ENCODE measurements at places on chromosomes 1 and 21.
A peak's percentile ranks its signal among the peaks of the same experiment; 100 is the strongest.

DNA sequence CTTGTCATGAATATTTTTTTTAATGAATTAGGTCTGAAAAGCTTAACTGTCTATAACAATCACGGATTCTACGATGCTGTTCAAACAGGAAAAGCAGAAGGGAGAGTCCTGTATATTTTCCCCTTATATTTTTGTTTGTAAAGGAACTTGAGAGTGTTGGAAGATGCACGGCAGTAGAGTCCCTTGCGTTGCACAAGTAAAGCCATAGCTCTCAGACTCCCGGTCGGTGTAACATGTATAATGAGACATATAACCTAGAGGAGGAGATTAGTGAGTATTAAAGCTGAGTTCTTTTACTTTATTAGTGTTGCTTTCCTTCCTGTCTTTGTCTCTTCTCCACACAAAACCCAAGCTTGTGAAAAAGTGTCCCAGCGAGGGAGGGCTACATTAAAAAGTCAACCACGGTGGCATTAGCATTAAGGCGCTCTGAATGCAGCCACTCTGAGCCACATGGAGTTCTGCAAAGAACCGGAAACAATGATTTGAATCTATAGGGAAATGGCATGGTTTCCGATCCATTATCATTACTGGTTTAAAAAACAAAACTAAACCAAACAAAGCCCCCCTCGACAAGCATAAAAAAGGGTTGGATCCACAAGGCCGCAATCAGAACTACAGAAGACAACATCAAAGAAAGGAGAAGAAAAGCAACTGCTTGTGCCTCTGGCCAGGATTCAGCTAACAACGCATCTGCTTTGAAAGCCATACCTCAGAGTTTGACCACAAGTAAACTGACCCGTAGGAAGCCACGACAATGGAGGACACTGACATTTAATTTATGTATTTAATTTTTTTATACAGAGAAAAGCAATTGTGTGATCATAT, 356.8 kb downstream of the LMO4 start:
- no peak for DNase-seq

- no peak for DNase-seq
Observed at GRCh38 chr1:2561446-2561845, 5.3 kb downstream of the TNFRSF14 start.

DNA sequence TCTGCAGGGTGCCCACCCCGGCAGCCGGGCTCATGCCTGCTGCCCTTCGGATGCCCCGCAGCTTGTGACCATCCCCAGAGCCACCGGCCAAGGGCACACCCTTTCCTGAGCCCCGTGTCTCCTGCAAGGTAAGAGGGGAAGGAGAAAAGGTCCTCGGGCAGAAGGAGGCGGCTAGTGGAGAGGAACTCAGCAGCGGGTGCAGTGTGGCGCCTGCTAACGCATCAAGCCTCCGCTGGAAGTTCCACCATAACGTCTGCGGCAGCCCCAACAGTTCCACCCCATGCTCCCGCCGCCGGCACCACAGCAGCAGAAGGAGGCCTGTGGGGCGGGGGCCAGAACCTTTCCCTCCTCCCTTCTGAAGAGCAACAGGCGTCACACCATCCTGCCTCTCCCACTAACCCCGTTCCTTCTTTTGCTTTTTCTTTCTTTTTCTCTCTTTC, 990 bp downstream of the VWA5B1 start:
- DNase-seq: no peak

DNA sequence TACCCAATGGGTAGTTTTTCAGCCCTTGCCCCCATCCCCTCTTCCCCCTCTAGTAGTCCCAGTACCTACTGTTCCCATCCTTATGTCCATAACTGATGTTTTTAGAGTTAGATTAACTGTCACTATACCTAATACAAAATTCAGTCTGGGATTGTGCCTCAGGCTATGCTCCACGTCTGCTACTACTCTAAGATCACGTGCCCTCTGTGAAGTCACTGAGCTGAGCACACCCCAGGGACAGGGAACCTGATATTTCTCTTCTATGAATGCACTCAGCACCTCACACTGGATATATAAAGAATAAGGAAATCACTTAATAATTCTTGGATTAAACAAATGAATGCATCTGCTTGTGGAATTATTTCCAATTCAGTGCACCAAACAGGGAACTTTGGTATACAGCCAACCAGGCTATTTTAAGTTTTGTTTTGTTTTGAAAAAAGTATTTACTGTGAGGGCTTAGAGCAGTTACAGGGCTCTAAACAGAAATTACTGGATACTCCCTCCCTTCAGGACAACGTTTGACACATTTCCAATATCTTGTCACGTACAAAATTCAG, 307.9 kb downstream of the SMYD3 start:
- peak; percentile 8 for DNase-seq

- DNase-seq: no peak
Observed at GRCh38 chr1:103517380-103518047, 8.0 kb upstream of the RNPC3 start.

GRCh38 chr1:208544794-208545193, 300.6 kb upstream of the PLXNA2 start:
- no peak for DNase-seq
